ENCODE measurements at places on chromosomes 2 and 18. TPM values are rescaled to one million over a fixed set of nuclear protein-coding genes. Genes with fewer than 3 reads are reported as not detected.

DNA sequence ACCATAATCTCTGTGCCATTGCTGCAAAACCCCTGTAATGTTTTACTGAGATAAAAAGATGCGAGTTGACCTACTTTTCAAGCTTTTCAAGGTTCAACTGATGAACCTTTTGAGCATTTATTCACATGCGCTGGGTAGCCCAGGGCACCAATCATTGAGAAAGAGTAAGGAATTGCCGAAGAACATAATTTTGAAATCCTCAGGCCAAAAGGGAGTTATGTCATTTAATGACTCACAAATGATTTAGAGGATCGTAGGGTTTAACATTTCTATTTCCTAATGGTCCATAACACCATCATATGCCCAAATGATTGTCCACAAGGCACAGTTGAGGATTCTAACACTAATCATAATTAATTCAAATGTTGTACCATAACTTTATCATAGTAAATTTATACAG, 20.2 kb upstream of the DLX1 start:
- no peak overlapping the region for H3K4me3 ChIP-seq
- no peak for DNase-seq
- no peaks in the 10 kb centered on the region for H3K4me1 ChIP-seq
- H3K27me3 ChIP-seq, result no peaks in the 10 kb centered on the region
- no peaks in the 10 kb centered on the region for H3K36me3 ChIP-seq
- no peak overlapping the region for H3K27ac ChIP-seq

MROH2A gene
- not detected for total RNA-seq

DNA sequence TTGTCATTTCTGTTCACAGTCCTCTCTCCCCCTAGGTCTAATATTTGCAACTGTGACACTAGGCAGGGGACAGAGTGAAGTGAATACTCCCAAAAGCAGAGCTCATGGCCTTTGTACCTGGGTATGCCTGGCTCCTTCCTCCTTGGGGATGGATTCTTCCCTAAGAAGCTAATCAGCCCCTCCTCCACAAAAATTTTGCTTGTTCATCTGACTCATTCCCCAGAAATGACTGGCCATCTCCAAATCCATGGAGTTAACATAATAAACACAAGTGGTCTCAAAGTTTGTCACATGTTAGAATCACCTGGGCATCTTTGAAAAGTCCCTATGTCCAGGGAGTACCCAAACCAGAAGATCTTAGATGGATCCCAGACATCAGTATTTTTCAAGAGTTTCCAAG, 65.3 kb downstream of the SUCLG1 start:
- no peaks in the 10 kb centered on the region for H3K4me1 ChIP-seq
- H3K27ac ChIP-seq, result no peak overlapping the region
- no peak overlapping the region for H3K4me3 ChIP-seq
- DNase-seq, result no peak

- no peak overlapping the region for H3K4me3 ChIP-seq
- no peak for DNase-seq
- H3K27me3 ChIP-seq, result no peaks in the 10 kb centered on the region
- no peaks in the 10 kb centered on the region for H3K36me3 ChIP-seq
Measured at GRCh38 chr2:176959614-176960013, 253.0 kb upstream of the HNRNPA3 start.

DNA sequence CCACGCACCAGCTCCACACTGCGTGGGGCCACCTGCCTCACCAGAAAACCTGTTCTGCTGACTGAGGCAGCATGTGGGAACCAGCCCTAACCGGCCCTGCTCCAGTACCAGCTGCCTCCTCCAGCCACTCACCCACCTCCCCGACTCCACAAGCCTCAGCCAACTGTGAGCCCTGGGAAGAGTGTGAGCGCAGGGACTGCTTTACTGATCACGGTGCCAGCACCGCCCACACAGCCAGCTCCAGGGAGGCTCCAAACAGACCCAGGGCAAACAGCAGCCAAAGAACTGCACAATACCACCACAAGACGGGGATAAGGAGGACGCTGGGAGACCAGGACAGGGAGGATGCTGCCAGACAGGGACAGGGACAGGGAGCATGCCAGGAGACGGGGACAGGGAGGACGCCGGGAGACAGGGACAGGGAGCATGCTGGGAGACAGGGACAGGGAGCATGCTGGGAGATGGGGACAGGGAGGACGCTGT, 28.4 kb downstream of the EIPR1 start:
- H3K27me3 ChIP-seq, result no peaks in the 10 kb centered on the region
- H3K36me3 ChIP-seq, result peaks cover 4% of the 10 kb centered on the region
- no peak for DNase-seq
- H3K4me3 ChIP-seq, result no peak overlapping the region
- H3K4me1 ChIP-seq, result no peaks in the 10 kb centered on the region

DNA sequence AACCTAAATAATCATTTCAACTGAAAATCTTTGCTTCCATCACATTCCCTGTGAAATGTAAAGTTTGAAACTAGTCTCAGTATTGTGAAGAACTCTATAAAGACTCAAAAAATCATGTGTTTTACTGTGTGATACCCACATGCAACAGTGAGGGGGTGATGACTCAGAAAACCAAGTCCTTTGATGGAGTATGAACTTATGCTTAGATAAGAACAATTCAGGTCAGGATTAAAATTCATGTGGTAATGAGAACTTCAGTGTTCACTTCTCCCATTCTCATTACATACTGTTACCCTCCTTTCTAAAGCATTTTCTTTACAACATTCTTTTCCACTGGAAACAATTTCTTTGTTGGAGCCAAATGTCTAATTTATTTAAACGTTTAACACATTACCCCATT, 360.2 kb downstream of the FSIP2 start:
- H3K27ac ChIP-seq, result no peak overlapping the region
- H3K27me3 ChIP-seq, result no peaks in the 10 kb centered on the region
- H3K4me1 ChIP-seq, result no peaks in the 10 kb centered on the region
- H3K4me3 ChIP-seq, result no peak overlapping the region
- no peaks in the 10 kb centered on the region for H3K36me3 ChIP-seq
- DNase-seq, result no peak

RNF125 gene
- 8.6 TPM for total RNA-seq

ADAM23 gene
- total RNA-seq, result 2.3 TPM

DNA sequence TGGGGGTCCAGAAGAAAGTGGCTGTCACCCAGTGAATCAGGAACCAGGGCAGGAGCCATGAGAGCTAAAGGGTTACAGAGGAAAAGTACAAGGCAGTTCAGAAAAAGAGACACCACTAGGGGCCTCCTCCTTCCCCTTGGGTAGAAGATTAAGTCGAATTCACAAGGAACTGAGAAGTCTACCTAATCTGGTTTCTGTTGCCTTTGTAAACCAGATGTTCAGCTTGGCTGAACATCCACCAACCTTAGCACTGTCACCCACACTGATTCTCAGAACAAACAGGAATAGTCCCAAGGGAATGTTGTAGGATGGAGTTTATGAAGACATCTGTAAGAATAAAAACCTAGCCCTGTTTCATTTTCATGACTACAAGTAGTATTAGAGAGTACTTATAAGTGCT, 90.4 kb upstream of the NOSTRIN start:
- H3K36me3 ChIP-seq, result no peaks in the 10 kb centered on the region
- H3K27me3 ChIP-seq, result no peaks in the 10 kb centered on the region
- no peak overlapping the region for H3K27ac ChIP-seq
- H3K4me1 ChIP-seq, result no peaks in the 10 kb centered on the region
- no peak for DNase-seq

AGFG1 gene
- total RNA-seq, result 25.5 TPM

GRCh38 chr2:195706161-195706900, 49.3 kb downstream of the SLC39A10 start:
- DNase-seq, result no peak
- H3K36me3 ChIP-seq, result no peaks in the 10 kb centered on the region
- H3K27ac ChIP-seq, result no peak overlapping the region
- no peak overlapping the region for H3K4me3 ChIP-seq
- no peaks in the 10 kb centered on the region for H3K27me3 ChIP-seq
- H3K4me1 ChIP-seq, result no peaks in the 10 kb centered on the region

- H3K27me3 ChIP-seq, result no peaks in the 10 kb centered on the region
- H3K4me1 ChIP-seq, result peaks cover 16% of the 10 kb centered on the region
- H3K27ac ChIP-seq, result no peak overlapping the region
- DNase-seq, result no peak
Measured at GRCh38 chr2:17912266-17912691, 33.8 kb downstream of the KCNS3 start.

MOGAT1 gene
- not detected for total RNA-seq

DNA sequence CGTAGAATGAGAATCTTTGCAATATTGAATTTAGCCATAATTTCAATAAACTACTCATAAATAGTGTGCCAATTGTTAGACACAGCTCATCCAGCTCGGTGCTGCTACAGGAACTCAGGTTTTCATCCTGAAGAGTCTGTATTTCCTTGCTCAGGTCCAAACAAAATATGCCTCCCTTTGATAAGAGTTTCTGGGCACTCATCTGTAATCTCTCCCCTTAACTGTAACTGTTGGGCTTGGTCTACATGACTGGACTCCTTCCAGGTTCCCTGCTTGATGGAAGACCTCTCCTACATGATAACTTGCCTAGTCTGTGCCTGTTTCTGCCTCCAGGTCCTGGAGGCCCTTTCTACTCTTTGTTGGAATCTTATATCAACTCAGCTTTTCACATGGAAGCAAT, 57.9 kb downstream of the GCA start:
- H3K27ac ChIP-seq, result no peak overlapping the region
- H3K36me3 ChIP-seq, result no peaks in the 10 kb centered on the region

GRCh38 chr18:59833785-59834184, 66.0 kb upstream of the PMAIP1 start:
- no peaks in the 10 kb centered on the region for H3K4me1 ChIP-seq
- H3K4me3 ChIP-seq, result no peak overlapping the region

NR4A2 gene
- total RNA-seq, result 8.7 TPM

GRCh38 chr18:48555465-48555995, 16.7 kb downstream of the CTIF start:
- no peaks in the 10 kb centered on the region for H3K27me3 ChIP-seq
- no peak overlapping the region for H3K27ac ChIP-seq
- no peak for DNase-seq
- H3K36me3 ChIP-seq, result peaks cover 7% of the 10 kb centered on the region

GRCh38 chr2:41413813-41414485, 633.9 kb upstream of the PKDCC start:
- DNase-seq, result no peak
- H3K36me3 ChIP-seq, result no peaks in the 10 kb centered on the region
- no peaks in the 10 kb centered on the region for H3K27me3 ChIP-seq
- H3K4me1 ChIP-seq, result no peaks in the 10 kb centered on the region

RAB6D gene
- total RNA-seq, result not detected
